Gastrocnemius medialis (tissue), 4 donors: ENCODE measurements at places on chromosomes 3 and 15. TPM values are rescaled to one million over a fixed set of nuclear protein-coding genes. Genes with fewer than 3 reads are reported as not detected.

- no peak for DNase-seq
Measured at GRCh38 chr3:57164217-57164656, 916 bp downstream of the IL17RD start.

DNA sequence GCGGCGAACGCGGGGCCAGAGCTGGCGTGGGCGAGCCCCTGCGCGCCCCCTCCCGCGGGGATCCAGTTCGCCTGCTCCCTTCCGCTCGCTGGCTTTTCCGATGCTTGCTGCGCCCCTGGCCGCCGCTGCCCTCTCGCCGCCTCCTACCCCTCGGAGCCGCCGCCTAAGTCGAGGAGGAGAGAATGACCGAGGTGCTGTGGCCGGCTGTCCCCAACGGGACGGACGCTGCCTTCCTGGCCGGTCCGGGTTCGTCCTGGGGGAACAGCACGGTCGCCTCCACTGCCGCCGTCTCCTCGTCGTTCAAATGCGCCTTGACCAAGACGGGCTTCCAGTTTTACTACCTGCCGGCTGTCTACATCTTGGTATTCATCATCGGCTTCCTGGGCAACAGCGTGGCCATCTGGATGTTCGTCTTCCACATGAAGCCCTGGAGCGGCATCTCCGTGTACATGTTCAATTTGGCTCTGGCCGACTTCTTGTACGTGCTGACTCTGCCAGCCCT lies 721 bp downstream of the P2RY1 start:
- DNase-seq, result no peak

- DNase-seq, result no peak
Measured at GRCh38 chr3:169165196-169166158, 498.0 kb downstream of the MECOM start.

GRCh38 chr3:108250626-108251025 lies 28.4 kb upstream of the IFT57 start:
- no peak for DNase-seq

DNA sequence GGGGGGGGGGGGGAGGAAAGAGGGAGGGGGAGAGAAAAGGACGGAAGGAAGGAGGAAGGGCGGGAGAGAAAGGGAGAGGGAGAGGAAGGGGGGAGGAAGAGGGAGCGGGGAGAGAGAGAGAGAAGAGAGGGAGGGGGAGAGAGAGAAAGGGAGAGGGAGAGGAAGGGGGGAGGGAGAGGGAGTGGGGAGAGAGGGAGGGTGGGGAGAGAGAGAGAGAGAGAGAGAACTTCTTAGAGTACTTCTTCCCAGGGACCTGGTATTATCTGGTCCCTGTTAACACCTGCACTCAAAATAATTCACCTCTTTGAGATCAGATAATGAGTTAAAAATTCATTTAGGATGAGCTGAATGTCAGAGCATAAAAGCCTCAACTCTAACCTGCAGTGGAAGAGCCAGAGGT lies 1.1 kb downstream of the SEC13 start:
- no peak for DNase-seq

GRCh38 chr15:37619358-37620042 lies 314.9 kb upstream of the TMCO5A start:
- DNase-seq, result no peak

DNA sequence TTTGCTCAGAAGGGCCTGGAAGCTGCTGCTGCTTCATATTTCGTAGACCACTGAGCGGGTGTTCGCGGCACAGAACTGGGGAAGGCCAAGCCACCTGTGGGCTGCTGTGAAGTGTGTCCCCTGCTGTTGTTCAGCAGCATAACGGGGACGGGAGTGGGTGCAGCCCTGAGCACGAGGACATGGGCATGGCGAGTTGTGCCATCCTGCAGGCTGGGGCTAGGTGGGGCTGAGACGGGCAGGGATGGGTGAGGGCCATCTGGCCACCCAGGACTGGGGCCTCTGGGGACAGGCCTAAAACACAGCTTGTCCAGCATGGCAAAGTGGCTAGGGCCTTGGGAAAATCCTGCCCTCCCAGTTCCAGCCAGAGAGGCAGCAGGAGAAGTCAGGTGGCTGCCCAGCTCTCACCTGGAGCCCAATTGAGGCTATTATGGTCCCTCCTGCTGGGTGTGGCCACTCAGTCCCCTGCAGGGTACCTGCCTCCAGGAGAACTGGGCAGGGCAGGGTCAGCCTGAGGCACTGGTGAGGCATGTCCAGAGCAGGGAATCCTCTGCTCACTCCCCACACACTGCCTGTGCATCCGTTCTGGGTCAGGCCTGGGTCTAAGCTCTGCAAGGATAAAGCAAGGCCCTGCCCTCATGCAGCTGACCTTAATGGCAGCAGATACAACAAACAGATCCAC lies 29.5 kb downstream of the CFAP100 start:
- no peak for DNase-seq

DNA sequence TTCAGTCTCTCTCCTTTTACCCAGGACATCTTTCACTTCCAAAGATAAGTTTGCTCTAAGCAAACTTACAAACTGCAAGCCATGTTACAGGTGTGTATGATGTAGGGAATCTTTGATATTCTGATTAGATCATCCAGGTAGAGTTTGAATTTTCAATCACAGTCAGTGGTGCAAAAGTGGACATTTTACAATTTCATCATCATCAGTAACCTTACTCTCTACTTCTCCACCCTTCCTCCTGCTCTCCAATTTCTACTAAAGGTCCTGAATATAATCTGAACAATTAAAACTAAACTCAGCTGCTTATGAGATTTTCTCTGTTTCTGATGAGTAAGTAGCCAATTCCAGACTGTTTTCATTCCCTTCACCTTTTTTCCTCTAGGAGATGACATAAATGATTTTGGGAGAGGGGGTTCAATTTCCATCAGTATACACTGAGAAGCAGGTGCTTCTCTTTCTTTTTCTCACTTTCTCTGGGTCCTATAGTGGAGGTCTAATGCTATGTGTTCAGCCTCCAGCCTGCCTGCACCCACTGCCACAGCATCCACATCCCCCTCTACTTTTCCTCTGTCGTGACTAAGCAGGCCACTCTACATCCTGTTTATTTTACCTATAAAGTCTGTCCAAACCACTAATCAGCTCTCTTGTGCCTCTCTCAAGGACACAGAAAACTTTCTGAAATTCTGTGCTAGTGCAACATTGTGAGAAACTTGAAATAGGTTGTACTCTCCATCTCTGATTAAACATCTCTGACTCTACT lies 27.6 kb downstream of the SUCNR1 start:
- no peak for DNase-seq

DNA sequence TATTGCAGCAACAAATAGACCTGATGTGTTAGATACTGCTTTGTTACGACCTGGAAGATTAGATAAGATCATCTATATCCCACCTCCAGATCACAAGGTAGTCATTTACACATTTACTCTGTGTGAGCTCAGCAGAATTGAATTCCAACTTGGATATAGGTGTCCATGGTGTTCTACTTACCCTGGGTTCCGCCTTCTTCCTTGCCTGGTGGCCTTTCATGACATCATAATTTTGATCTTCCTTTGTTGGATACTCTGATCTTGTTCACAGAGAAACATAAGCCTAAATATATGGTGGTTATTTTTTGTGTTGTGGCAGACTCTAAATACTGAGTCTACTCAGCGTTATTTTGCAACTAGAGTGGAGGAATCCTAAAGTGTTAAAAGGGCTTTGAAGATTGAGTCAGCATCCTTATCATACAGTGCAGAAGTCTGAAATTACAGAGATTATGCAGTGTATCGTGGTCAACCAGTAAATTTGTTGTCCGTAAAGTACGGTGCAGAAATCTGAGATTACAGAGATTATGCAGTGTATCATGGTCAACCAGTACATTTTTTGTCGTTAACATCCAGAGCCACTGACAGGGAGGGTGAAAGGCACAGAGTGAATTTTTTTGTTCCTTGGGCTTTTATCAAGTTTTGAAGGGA lies 39.1 kb upstream of the GATM start:
- no peak for DNase-seq

- no peak for DNase-seq
Measured at GRCh38 chr3:13521309-13521708, 27.6 kb upstream of the FBLN2 start.

- no peak for DNase-seq
Measured at GRCh38 chr3:45607790-45608189, 13.2 kb downstream of the LIMD1 start.

DNA sequence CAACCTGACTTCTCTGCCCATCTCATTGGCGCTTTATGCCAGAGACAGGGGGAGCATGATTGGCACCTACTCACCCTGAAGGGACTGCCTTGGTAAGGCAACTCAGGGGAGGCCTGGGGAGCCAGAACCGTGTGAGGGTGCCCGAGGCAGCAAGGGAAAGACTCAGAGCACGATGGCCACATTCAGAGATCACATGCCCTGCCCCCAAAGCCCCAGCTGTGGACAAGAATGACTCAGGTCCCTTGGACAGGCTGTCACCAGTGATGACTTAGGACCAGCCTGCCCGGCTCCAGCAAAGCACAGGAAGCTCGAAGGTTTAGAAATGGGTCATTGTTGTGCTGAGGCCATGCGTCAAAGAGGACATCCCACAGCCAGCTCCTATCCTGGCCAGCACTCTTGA lies 49.1 kb upstream of the LIMD1 start:
- peak; percentile 94 for DNase-seq

GRCh38 chr15:65541231-65541820 lies 11.1 kb downstream of the HACD3 start:
- DNase-seq, result no peak

- no peak for DNase-seq
Measured at GRCh38 chr3:160820430-160820829, 64.4 kb downstream of the PPM1L start.

DNA sequence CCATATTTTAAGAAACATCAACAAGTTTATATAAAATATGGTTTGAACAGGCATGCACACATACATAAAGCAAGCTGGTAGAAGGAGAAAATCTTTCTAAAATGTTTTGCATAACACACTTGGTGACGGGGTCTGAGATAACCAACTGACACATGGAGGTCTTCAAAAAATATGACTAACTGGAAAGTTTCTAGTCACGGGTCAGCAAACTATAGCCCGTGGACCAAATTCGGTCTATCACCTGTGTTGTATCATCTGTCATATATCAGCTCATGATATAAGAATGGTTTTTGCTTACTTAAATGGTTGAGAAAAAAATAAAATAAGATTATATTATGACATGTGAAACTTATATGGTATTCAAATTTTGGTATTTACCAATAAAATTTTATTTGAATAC lies 465.1 kb downstream of the FOXP1 start:
- no peak for DNase-seq

GRCh38 chr15:65401611-65402240 lies 21.0 kb downstream of the IGDCC4 start:
- DNase-seq, result no peak

- no peak for DNase-seq
Measured at GRCh38 chr3:13040361-13041074, 32.7 kb downstream of the IQSEC1 start.

DNA sequence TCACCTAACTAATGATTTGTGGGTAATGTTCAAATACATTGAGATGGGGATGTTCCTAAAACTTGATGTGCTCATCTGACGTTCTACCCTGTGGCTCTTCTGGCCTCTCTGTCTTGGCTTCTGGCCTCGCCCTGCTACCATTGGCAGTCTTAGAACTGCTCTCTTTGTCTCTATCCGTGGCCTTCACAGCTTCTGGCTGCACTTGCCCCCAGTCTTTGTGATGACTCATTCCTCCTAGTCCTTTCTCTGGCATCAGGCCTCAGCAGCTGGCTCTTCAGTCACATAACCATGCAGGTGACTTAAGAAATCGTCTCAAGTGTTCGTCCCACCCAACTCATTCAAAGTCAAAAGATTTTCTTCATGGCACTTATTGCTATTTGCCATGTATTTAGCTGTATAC lies 188.1 kb downstream of the BBX start:
- DNase-seq, result peak; percentile 88

GRCh38 chr3:124699686-124700396 lies 30.4 kb upstream of the UMPS start:
- DNase-seq, result no peak

GRCh38 chr15:79440355-79440908 lies 8.3 kb downstream of the MINAR1 start:
- no peak for DNase-seq

GRCh38 chr15:32057876-32058425 lies 27.6 kb downstream of the CHRNA7 start:
- no peak for DNase-seq

GRCh38 chr3:128523591-128523990 lies 30.6 kb upstream of the GATA2 start:
- no peak for DNase-seq

DNA sequence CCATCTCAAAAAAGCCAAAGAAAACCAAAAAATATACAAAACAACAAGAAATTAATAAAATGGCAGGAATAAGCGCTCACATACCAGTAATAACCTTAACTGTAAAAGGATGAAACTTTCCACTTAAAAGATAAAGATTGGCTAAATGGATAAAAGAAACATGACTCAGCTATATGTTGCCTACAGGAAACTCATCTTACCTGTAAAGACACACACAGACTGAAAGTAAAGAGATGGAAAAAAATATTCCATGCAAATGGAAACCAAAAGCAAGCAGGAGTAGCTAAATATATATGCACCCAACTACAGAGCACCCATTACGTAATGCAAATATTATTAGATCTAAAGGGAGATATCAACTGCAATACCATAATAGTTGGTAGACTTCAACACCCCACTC lies 49.7 kb downstream of the ADAM10 start:
- DNase-seq, result no peak

DNA sequence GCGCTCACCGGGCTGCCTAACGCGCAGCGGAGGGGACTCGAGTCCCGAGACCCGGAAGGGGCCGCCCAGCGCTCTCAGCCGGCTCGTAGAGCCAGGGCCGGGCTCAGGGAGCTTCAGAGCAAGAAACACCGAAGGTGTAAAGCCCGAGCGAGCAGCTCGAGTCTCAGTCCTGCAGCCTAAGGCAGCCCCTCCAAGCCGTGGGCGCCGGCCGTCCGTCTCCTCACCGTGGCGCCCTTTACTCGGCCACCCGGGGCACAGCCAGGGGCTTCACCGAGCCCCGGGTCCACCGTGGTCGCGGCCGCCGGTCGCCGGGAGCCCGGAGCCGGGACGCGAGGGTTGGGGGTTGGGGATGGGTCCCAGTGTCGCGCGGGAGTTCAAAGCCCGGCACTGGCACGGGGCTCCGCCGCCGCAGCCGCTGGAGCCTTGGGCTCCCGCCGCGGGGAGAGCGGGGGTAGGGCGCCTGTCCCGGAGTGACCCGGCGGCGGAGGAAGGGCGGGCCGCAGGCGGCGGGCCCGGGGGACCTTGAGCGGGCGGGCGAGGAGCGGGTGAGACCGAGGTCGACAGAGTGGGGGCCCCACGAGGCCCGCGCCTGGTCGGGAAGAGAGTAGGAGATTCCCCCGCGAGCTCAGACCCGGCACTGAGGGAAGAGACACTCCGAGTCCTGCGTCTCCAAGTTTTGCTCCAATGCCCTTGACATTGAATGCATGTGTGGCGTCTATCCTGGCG lies 26.9 kb upstream of the THRB start:
- peak; percentile 47 for DNase-seq

- DNase-seq, result no peak
Measured at GRCh38 chr3:56694867-56695683, 12.0 kb upstream of the TASOR start.

- no peak for DNase-seq
Measured at GRCh38 chr3:66297900-66298299, 77.1 kb downstream of the SLC25A26 start.

GRCh38 chr3:14616606-14617507 lies 34.7 kb upstream of the CCDC174 start:
- no peak for DNase-seq

Gene TIMP4
- 15.9 TPM for total RNA-seq

Gene CCR8
- not detected for total RNA-seq

Gene ZDHHC19
- total RNA-seq, result not detected

Gene OIP5
- total RNA-seq, result 4.8 TPM

Gene CMTM8
- 2.6 TPM for total RNA-seq

Gene ANKUB1
- total RNA-seq, result not detected

Gene SCN11A
- total RNA-seq, result 0.04 TPM

Gene ARPP21
- total RNA-seq, result 71.7 TPM

Gene DNAH12
- not detected for total RNA-seq

Gene DZIP1L
- total RNA-seq, result 3.3 TPM

Gene SPATA12
- total RNA-seq, result not detected

Gene GRAMD1C
- not detected for total RNA-seq
